ENCODE measurements at places on chromosomes 7 and 10.

- DNase-seq = no peak
These were observed 172.9 kb downstream of the WDR37 start for GRCh38 chr10:1229116-1229515.

GRCh38 chr7:22025075-22025474 is 79.4 kb upstream of the CDCA7L start:
- DNase-seq = no peak

DNA sequence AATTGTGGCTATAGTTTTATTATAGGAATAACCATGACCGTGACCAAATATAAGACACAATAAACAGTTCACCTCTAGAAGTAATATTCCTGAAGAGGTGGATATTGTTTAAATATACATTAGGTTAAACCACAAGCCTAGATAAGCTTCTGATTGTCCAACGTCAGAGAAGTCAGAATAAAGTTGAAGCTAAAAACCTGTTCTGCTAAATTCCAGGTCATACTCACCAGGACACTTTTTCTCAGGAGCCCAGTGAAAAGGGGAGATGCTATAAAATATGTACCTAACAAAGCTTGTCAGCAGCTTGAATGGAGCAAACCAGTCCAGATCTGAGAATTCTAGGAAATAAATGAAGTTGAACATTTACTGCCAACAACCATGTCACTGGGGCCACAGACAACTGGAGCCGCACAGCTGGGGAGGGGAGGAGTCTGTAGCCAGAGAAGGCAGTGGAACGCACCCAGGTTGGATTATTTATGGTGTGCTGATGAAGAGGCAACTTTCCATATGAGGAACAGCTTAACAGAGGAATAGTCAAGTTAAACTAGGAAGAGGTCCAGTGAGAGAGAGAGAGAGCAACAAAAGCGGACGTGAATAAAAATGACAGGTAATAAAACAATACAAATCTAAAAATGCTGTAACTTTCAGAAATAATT is 191.1 kb downstream of the ZNF438 start:
- DNase-seq = no peak

DNA sequence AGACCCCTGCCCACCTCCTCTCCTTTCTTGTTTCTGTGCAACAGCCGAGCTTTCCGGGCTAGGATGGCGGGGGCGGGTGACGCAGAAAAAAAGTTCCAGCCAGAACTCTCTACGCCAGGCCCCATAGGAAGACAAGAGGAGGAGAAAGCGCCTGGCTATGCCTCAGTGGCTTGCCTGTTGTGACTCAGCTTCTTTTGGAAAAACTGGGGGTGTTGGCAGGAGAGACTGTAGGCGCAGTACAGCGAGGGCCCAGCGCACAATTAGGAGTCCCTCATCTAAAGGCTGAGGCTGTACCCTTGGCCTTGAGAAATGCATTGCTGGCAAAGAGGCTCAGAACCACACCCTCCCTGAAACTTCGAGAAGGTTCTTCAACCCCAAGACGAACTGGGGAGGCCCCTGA is 28.0 kb upstream of the KPNA7 start:
- DNase-seq = no peak

DNA sequence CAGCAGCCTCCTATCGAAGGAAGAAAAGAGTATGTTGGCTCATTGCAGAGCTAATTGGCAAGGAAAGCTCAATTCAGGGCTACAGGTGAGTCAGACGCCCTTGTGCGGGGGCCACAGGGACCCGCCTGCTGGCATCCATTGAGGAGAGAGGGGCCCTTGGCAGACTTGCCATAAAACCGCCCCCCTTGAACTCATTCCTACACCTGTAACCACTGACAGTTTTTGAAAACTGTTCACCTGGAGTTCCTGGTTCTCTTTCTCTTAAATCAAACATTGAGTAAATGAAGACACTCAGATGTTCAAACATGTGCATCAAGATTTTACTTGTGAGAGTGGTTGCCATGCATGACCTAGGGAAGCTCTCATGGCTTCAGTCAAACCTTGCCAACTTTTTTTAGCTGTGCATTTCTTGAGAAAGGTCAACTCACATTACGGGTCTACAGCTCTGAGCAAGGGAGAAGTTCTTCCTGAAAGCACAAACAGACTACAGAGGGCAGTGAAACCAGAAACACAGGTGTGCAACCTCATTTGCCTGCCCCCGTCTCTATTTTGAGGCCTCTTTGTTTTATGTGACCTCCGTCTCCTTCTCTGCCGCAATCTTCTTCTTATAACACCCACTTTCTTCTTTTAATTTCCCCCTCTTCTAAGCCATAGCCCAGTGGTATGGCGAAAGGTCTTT is 87.8 kb downstream of the TBXAS1 start:
- DNase-seq = no peak

- DNase-seq = no peak
These were observed 39.3 kb downstream of the WASL start for GRCh38 chr7:123709525-123709924.

- DNase-seq = no peak
These were observed 28.3 kb downstream of the TBATA start for GRCh38 chr10:70756700-70757360.

DNA sequence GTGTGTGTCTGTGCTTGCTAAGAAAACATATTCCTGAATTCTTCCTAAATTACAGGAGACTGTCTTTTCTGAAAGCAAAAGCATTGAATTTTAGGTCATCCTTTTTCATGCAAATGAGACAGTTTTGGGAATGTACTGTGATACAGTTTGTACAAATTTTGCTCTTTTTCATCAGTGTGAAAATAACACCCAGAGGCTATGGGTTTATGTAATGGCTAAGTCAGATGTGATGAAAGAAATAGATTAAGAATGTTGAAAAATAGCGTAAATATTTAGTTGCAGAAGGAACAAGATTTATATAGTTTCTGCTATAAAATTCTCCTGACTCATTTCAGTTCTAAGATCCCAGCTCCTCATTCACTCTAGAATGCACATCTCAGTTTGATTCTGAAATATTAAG is 24.6 kb downstream of the POM121L12 start:
- no peak for DNase-seq

DNA sequence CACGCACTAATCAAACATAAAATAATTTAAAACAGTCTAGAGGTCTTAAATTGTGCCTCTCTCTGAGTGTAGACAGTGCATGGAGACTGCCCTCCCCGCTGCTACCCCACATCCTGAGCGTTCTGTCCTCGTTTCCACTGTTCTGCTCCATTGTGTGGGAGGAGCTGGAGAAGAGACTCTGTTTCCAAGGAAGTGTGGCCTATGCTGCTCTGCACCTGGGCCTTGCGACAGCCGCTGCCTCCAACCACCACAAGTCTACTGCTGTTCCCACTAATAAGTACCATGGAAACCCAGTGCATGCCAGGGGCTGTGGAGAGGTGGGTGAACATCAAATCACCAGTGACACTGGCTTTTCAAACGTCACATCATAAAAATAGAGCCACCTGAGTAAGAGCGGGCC is 19.6 kb downstream of the NRG3 start:
- DNase-seq = no peak

DNA sequence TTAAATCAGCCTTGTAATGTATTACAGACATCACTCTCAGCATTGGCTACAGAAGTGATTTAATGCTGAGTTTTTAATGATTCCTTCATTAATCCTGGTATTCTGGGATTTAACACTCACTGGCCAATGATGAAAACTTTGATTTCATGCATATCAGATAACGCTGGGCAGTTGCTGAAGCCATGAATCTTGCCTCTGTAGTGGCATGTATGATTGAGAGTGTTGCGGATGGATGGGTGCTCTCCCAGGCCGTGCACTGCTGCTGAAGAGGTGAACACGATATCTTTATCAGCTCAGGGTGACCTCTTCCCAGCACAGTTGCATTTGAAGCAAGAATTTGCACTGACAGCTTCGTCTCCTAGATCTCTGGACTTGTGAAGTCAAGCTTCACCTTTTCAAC is 168.7 kb downstream of the LRRC4 start:
- no peak for DNase-seq

DNA sequence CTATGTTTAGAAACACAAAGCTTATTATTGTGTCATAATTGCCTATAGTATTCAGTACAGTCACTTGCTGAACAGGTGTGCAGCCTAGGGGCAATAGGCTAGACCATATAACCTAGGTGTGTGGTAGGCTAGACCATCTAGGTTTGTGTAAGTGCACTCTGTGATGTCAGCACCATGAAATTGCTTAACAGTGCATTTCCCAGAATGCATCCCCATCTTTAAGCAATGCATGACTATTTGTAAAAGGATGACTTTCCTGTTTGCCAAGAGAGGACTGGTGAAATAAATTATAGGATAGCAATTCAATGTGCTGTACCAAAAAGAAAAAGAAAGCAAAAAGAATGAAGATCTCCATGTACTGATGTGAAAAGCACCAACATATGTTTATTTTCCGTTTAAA is 288.7 kb upstream of the AUTS2 start:
- no peak for DNase-seq

DNA sequence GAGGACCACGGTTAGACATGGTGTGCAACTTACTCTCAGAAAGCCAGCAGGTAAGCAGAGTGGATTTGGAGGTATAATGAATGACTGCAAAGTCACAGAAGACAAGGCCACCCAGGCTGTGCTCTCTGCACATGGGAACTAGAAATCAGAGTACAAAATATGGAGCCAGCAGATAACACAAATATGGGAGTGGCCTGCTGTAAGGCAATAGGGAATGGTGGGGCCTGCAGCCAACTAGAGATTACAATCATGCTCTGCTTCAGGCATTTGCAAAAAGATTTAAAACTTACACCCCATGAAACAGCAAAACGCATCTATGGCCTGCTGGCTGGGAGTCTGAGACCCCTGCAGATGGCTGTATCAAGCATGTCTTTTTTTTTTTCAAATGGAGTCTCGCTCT is 47.0 kb downstream of the RGS10 start:
- DNase-seq = no peak

GRCh38 chr7:87543623-87544022 is 57.1 kb downstream of the ABCB1 start:
- DNase-seq = no peak

GRCh38 chr7:115293628-115294240 is 371.8 kb downstream of the MDFIC start:
- DNase-seq = no peak

DNA sequence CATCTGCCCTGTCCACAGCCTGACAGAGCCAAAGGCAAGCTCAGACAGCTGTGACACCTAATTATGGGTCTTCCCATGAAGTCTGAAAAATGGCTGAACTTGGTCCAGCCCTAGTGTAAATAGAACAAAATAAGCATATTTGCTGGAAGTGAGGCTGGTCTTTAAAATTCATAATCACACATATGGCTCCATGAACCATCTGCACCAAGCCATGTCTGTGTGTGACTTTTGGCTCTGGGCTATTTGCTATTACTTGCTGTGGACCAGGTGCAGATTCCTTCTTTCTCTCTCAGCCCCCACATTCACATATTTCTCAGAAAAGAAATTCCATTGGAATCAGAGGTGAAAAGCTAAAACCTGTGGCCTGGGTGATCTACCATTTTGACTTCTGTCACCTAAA is 175.9 kb downstream of the PDE1C start:
- no peak for DNase-seq

GRCh38 chr10:28217848-28218247 is 85.0 kb downstream of the MPP7 start:
- no peak for DNase-seq

GRCh38 chr7:44738876-44739665 is 9.6 kb upstream of the ZMIZ2 start:
- DNase-seq = no peak

DNA sequence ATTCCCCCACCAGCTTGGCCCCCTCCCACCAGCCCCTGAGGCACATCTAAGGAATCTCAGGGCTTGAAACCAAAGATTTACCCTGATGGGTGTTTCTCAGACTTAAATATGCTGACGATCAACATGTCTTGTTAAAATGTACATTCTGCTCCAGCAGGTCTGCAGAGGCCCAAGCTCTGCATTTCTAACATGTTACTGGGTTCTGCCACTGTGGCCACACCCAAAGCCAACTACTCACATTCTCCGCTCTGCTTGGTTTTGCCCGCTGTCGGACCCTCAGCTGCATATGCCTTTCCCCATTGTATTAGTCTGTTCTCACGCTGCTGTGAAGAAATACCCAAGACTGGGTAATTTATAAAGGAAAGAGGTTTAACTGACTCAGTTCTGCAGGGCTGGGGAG is 8.9 kb downstream of the PIP4K2A start:
- no peak for DNase-seq

- no peak for DNase-seq
These were observed 61.8 kb upstream of the FAM204A start for GRCh38 chr10:118403967-118404366.

- DNase-seq = no peak
These were observed 26.7 kb upstream of the CD36 start for GRCh38 chr7:80611779-80612178.

GRCh38 chr10:69372126-69372980 is 44.4 kb downstream of the TACR2 start:
- DNase-seq = no peak

DNA sequence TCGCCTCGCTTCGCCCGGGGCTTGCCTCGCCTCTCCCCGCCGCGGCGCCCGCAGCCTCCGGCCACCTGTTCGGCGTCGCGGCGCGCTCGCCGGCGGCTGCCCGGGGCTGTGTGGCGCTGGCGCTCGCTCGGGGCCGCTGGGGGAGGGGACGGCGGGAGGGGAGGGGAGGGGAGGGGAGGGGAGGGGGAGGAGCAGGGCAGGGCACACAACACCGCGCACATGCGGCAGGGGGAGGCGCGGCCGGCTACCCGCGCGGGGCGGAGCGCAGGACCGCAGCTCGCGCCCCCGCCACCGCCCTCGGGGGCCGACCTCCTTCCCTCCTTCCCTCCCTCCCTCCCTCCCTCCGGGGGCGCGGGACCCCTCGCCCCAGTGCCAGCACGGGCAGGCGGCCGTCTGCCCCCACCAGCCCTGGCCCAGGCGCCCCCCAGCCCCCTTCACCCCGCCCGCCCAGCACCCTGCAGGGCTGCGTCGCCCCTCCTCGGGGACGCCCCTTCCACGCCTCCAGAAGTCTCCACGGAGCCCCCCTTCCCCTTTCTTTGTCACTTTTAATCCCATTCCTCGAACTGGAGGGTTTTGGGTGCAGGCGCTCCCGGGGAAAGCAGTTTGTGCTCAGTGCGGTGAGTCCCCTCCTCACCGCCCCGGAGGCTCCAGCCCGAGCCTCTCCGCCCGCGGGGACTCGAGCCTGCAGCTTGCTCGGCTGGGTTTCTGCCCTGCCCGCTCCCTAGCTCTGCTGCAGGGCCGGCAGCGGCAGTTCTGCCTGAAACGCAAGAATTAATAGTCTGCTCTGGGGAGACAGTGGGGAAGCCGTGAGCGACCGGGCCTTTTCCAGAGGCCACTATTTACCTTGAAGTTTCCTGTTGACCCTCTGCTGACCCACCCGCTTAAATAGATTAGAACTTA is at the start of gene PARD3:
Gene PARD3 (minus strand): TSS at position 112 of the 900 bp plus-strand sequence. CDS start 301 bp downstream, outside the sequence.
- DNase-seq = no peak
